ENCODE measurements at places on chromosomes 16 and 17.

GRCh38 chr16:87582216-87582965 is 19.9 kb upstream of the JPH3 start:
- DNase-seq = peak; percentile 78

- peak; percentile 58 for DNase-seq
These were observed 107.8 kb downstream of the CLEC16A start for GRCh38 chr16:11051879-11052808.

DNA sequence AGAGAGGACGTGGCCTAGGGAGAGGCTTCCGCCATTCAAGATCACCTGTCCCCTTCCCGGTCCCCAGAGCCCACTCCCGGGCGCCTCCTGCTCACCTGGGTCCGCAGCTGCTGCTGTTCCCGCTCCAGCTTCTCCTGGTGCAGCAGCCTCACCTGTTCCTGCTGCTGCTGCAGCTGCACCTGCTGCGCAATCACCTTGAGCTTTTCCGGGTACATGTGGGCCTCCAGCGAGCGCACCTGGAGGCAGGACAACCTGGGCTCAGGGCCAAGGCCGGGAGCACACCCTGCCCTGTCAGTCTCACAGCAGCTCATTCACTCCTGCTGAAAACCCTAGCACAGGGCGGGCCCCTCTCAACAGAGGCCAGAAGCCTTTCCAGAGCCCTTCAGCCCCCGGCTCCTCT is 12.5 kb downstream of the TFAP4 start:
- DNase-seq = no peak

DNA sequence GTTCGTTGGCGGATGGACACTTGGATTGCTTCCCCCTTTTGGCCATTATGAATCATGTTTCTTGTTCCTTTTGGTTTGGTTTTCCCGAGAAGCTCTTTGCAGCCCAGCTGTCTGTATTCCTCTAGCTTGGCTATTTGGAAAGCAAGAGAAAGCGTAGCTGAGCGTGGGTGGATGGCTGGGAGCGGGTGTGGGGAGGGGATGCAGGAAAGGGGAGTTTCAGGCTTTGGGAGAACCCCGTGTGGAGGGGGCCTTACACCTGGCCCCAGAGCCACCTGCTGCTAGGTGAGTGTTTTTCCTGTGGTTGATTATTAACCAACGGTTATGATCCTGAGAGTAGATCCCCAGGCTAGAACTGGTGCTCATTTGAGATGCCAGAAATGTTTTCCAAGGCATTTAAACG is 103.7 kb downstream of the RAP1GAP2 start:
- DNase-seq = no peak

GRCh38 chr17:44820631-44821212 is 9.4 kb downstream of the GJC1 start:
- DNase-seq = no peak

GRCh38 chr17:42578282-42578869 is 847 bp upstream of the PSMC3IP start:
- peak; percentile 83 for DNase-seq

- peak; percentile 40 for DNase-seq
These were observed 1.9 kb upstream of the SLC5A2 start for GRCh38 chr16:31480851-31481536.

DNA sequence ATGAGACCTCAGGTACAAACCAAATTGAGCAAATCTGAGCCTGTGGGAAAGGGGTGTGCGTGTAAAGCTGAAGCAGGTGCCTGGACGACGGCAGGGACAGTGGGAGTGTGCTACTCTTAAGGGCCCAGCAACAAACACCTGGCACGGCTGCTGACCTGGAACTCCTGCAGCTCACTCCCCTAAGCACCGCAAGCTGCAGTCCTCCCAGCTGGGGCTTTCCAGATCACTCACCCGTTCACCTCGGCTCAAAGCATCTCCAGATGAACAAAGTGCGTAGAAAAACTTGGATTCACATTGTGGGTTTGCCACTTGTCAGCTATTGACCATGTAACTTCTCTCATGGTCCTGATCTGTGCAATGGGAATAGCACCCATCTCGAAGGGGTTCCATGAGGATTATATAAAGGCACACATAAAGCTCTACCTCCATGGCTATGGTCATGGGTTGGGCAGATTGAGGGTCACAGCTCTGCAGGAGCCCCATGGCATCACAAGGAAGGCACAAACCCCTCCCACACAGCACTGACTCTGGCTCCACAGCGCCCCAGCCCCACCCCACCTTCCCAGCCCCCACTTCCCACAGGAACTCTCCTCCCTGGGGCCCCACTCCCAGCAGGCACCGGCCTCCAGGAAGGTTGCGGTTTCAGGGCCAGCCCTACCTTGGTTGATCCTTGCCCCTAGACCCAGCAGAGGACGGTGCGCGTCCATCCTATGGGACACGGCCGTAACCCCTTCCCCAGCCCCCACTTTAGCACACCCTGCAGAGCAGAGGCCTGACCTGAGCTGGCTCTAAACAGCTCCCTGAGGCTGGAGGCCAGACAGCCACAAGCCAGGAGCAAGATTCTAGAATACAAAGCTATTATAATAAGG is 21.9 kb downstream of the ST3GAL2 start:
- DNase-seq = no peak

All from left hindlimb (tissue), 1 donor.